Kidney (tissue), 22 donors: ENCODE measurements at places on chromosomes 16 and 17.

DNA sequence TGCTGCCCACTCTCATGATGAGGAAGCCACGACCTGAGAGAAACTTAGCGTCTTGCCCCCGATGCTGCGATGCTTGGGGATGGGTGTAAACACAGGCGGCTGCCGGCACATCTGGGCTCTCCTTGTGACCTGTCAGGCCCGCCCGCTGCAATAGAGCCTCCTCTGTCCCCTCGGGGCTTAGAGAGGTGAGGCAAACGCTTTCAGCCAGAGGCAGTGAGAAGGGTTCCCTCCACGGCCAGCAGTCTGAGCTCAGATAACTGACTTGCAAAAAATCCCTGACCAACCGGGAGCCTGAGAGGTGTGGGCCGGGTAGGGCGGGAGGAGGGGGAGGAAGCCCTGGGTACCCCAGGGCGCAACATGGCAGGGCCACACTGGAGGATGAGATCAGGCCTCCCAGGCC lies 260.6 kb downstream of the C16orf95 start:
- no peak for DNase-seq
- H3K27me3 ChIP-seq: no peaks in the 10 kb centered on the region
- no peaks in the 10 kb centered on the region for H3K4me1 ChIP-seq
- no peaks in the 10 kb centered on the region for H3K36me3 ChIP-seq

DNA sequence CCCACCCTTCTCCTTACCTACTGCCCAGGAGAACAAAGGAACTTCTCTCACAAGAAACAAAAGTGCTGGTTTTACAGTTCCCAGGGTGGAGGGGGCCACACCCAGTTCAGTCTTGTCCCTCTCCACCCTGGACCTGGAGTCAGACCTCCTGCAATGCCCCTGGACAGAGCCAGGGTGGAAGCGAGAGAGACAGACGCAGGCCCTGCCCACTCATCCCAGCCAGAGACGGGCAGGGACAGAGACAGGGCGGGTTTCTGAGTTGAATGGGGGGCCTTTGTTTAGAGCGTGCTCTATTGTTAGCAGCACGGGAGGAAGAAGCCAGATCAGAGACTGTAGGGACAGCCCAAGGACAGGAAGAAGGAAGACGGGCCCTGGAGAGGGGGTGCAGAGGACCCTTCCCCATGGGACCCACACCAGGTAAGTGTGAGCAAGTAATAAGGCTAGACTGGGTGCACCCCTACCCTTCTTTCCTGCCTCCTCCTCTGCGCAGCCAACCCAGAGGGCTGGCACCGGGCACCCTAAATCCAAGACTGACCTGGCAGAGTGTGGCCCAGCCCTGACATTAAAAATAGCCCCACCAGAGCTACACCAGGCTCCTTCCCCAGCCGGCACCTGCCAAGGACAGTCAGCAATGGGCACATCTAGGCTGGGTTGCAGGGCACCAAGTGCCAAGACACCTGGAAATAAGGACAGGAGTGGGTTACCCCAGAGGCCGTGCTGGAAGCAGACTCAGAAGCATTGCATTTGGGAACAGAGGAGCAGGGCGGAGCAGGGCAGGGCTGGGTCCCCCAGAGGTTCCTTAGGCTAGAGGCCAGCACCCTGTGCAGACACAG lies 10.9 kb downstream of the JUP start:
- DNase-seq: peak; percentile 31
- peaks cover 62% of the 10 kb centered on the region for H3K4me1 ChIP-seq
- H3K27me3 ChIP-seq: no peaks in the 10 kb centered on the region
- H3K27ac ChIP-seq: peak overlapping the region; percentile 70
- peaks cover 9% of the 10 kb centered on the region for H3K36me3 ChIP-seq

GRCh38 chr16:13390093-13390985 lies 488.9 kb downstream of the SHISA9 start:
- no peaks in the 10 kb centered on the region for H3K36me3 ChIP-seq
- no peaks in the 10 kb centered on the region for H3K27me3 ChIP-seq
- H3K27ac ChIP-seq: no peak overlapping the region
- H3K4me3 ChIP-seq: no peak overlapping the region

DNA sequence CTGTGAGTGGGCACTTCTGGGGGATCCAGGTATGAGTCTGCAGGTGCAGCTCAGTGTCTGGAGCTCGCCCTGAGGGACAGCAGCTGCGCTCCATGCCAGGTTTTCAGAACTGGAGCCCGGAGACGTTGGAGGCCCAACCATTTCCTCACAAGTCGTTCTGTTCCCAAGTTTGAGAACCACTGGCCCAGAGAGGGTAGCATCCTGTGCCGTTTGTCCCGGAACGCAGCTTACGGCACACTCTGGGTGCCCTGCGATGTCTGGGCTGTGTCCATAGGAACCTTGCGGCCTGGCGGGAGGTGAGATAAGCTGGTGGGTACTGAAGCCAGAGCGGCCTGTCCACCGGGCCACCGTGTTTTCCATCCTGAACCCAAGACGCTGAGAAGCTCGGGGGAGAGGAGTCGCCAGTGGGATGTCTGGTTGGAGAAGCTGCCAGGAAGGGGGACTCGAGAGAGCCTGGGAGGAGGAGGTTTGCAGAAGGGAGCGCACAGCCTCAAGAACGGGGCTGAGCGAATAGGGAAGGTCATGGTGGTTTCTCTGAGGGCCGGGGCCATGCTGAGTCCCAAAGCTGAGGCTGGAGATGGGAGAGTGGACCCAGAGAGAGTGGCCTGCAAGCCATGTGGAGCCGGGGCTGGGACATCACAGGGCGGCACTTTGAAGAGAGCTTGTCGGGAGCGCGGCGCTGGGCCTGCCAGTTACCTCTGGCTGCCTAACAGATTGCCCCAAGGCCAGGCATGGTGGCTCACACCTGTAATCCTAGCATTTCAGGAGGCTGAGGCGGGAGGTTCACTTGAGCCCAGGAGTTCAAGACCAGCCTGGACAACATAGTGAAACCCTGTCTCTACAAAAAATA lies 211.0 kb upstream of the GSE1 start:
- no peaks in the 10 kb centered on the region for H3K36me3 ChIP-seq
- no peak overlapping the region for H3K27ac ChIP-seq
- H3K4me1 ChIP-seq: no peaks in the 10 kb centered on the region

- no peak overlapping the region for H3K27ac ChIP-seq
- peak overlapping the region; percentile 84 for H3K4me3 ChIP-seq
- H3K27me3 ChIP-seq: no peaks in the 10 kb centered on the region
Observed at GRCh38 chr17:61862105-61862574, 1.2 kb downstream of the BRIP1 start.

GRCh38 chr17:79046916-79047280 lies 22.9 kb downstream of the C1QTNF1 start:
- H3K4me1 ChIP-seq: peaks cover 5% of the 10 kb centered on the region
- no peaks in the 10 kb centered on the region for H3K27me3 ChIP-seq
- H3K4me3 ChIP-seq: no peak overlapping the region
- H3K27ac ChIP-seq: peak overlapping the region; percentile 2

GRCh38 chr16:57355898-57356414 lies 2.6 kb upstream of the CCL22 start:
- DNase-seq: no peak
- no peaks in the 10 kb centered on the region for H3K36me3 ChIP-seq
- no peaks in the 10 kb centered on the region for H3K4me1 ChIP-seq
- no peaks in the 10 kb centered on the region for H3K27me3 ChIP-seq
- H3K4me3 ChIP-seq: no peak overlapping the region
- H3K27ac ChIP-seq: no peak overlapping the region

DNA sequence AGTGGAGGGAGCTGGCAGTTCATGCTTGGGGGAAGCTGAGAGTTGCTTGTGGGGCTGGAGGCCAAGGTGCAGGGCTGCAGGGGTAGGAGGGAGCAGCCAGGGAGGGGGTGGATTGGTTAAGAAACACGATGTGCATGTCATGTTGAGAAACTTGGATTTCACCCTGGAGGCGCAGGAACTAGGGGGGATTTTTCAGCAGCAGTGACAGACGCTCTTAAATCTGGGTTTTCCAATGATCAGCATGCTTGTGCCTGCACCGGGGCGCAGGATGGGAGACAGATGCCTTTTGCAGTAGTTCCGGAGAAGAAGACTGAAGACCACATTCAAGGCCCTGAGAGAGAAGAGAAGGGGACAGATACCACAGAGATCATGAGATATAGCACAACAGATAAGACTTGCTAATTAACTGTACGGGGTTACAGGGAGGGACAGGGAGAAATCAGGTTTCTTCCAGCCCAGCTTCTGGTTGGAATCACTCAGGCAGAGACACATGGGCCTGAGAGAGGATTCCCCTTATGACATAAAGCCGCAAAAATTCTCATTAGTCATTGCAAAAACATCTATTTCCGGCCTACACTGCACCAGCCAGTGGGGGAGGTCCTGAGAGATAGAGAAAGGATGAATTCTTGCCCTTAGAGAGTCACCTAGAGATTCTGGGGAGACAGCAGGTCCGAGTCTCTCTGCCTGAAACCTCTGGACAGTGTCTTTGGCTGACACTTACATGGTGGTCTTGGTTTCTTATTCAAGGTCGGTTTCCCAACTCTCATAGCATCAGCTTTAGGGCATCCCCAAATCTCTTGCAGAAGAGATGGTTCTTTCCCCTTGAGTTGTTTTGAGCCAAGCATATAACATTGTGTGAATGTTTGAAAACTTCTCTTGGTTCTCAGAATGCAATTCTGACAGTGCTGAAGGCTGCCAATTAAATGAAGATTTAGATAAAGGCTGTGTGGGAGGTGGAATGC lies 27.1 kb downstream of the CDH13 start:
- no peak overlapping the region for H3K27ac ChIP-seq
- H3K36me3 ChIP-seq: no peaks in the 10 kb centered on the region
- peaks cover 2% of the 10 kb centered on the region for H3K4me1 ChIP-seq

DNA sequence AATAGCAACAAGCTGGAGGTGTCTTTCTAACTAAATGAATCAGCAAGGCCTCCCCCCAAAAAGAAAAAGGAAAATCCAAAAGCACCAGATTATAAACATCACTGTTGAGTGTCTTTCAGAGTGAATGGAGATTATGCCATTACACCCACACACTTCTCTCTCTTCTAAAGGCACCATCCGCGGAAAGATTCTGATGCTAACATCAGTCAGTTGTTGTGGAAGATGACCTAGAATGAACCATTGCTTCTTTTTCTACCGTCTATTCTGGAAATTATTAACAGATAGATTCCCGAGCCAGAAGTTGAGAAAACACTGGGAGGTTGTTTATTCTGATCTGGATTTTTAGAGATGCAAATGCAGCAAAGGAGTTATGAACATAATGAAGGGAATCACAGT lies 60.9 kb upstream of the FAM20A start:
- no peaks in the 10 kb centered on the region for H3K36me3 ChIP-seq
- DNase-seq: no peak
- H3K27ac ChIP-seq: no peak overlapping the region
- H3K4me3 ChIP-seq: no peak overlapping the region
- no peaks in the 10 kb centered on the region for H3K4me1 ChIP-seq
- no peaks in the 10 kb centered on the region for H3K27me3 ChIP-seq

- no peaks in the 10 kb centered on the region for H3K27me3 ChIP-seq
- no peak for DNase-seq
- H3K36me3 ChIP-seq: no peaks in the 10 kb centered on the region
- H3K27ac ChIP-seq: peak overlapping the region; percentile 53
Observed at GRCh38 chr16:68276223-68276622, 11.9 kb downstream of the SLC7A6 start.

DNA sequence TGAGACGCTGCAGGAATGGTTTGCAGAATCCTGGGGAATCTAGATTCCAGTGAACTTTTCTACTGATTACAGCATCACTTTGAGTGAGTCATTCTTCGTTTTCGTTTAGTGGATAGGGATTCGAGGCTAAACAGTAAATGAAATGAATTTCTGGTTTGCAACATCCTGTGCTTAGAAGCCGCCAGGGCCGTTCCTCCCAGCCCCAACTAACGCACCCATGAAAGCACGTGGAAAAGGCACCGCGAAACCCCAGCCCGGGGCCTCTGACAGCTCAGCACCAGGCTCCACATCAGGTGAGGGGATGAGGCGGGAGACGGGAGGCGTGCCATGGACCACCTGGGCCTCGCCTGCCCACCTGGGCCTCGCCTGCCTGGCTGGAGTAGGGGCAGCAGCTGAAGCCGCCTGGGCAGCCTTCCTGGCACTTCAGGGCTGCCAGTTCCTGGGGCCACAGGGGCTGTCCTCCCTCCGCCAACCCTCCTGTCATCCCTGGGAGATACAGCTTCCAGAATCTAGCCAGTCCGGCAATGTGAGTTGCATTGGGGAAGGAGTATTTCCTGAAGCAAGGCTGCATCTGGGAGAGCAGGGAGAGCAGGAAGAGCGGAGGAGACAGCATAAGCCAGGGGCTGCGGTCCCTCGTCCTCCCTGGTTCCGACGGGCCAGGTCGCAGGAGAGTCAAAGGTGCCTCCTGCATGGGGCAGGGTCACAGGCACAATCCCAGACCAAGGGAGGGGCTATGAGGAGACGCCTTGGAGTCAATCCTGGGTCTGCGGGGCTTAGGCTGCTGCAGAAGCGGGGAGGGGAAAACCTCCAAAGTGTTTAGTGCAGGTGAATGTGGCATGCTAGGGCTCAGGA lies 78.4 kb downstream of the RPH3AL start:
- DNase-seq: peak; percentile 66
- H3K4me3 ChIP-seq: no peak overlapping the region
- H3K27me3 ChIP-seq: no peaks in the 10 kb centered on the region
- H3K36me3 ChIP-seq: no peaks in the 10 kb centered on the region

GRCh38 chr17:57541472-57542394 lies 203.4 kb downstream of the CCDC182 start:
- no peak overlapping the region for H3K27ac ChIP-seq
- no peak overlapping the region for H3K4me3 ChIP-seq
- peak; percentile 70 for DNase-seq
- H3K36me3 ChIP-seq: no peaks in the 10 kb centered on the region
- no peaks in the 10 kb centered on the region for H3K27me3 ChIP-seq
- H3K4me1 ChIP-seq: peaks cover 4% of the 10 kb centered on the region

- H3K36me3 ChIP-seq: no peaks in the 10 kb centered on the region
- no peak overlapping the region for H3K4me3 ChIP-seq
- DNase-seq: no peak
Observed at GRCh38 chr16:4612474-4612931, 2.2 kb downstream of the UBALD1 start.

- no peak for DNase-seq
- H3K27ac ChIP-seq: no peak overlapping the region
- H3K27me3 ChIP-seq: no peaks in the 10 kb centered on the region
- H3K4me3 ChIP-seq: no peak overlapping the region
Observed at GRCh38 chr16:85873153-85873552, 25.8 kb upstream of the IRF8 start.

GRCh38 chr16:10616756-10617640 lies 36.6 kb upstream of the EMP2 start:
- no peak overlapping the region for H3K27ac ChIP-seq
- H3K36me3 ChIP-seq: no peaks in the 10 kb centered on the region
- no peaks in the 10 kb centered on the region for H3K4me1 ChIP-seq
- no peak overlapping the region for H3K4me3 ChIP-seq
- no peaks in the 10 kb centered on the region for H3K27me3 ChIP-seq

- no peak for DNase-seq
- no peaks in the 10 kb centered on the region for H3K36me3 ChIP-seq
- no peak overlapping the region for H3K27ac ChIP-seq
- H3K27me3 ChIP-seq: no peaks in the 10 kb centered on the region
Observed at GRCh38 chr17:41505809-41506767, 676 bp upstream of the KRT13 start.

- peak overlapping the region; percentile 17 for H3K27ac ChIP-seq
- H3K36me3 ChIP-seq: peaks cover under 1% of the 10 kb centered on the region
- H3K4me3 ChIP-seq: peak overlapping the region; percentile 91
- peak; percentile 64 for DNase-seq
- no peaks in the 10 kb centered on the region for H3K4me1 ChIP-seq
Observed at GRCh38 chr17:75047398-75048098, 523 bp downstream of the KCTD2 start.

GRCh38 chr17:15154618-15155017 lies 110.5 kb downstream of the PMP22 start:
- H3K4me3 ChIP-seq: no peak overlapping the region
- no peak for DNase-seq
- no peaks in the 10 kb centered on the region for H3K4me1 ChIP-seq
- no peak overlapping the region for H3K27ac ChIP-seq
- H3K27me3 ChIP-seq: no peaks in the 10 kb centered on the region
